Stimulated activated CD8-positive, alpha-beta memory T cell treated with anti-CD3 and anti-CD28 coated beads, Interleukin-4, amount 100 ng/mL, for 1 hour (primary cell): ENCODE measurements at places on chromosomes 7 and 10.

DNA sequence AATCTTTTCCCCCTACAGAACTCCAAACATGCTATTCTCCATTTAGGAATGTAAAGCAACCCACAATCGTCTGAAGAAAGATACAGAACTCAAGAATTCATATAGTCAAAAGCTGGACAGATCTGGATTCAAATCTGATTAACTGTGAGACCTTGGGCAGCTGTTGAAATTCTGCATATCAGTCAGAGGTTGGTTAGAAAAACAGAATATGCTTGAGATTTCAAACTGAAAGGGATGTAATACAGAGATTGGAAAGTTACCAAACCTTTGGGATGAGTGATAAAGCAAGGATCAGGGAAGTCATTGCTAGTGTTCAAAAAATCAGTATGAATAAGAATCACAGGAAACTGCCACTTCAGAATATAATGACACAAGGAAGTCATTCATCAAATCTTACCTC is 406.6 kb downstream of the HTR7 start:
- no peak for DNase-seq

DNA sequence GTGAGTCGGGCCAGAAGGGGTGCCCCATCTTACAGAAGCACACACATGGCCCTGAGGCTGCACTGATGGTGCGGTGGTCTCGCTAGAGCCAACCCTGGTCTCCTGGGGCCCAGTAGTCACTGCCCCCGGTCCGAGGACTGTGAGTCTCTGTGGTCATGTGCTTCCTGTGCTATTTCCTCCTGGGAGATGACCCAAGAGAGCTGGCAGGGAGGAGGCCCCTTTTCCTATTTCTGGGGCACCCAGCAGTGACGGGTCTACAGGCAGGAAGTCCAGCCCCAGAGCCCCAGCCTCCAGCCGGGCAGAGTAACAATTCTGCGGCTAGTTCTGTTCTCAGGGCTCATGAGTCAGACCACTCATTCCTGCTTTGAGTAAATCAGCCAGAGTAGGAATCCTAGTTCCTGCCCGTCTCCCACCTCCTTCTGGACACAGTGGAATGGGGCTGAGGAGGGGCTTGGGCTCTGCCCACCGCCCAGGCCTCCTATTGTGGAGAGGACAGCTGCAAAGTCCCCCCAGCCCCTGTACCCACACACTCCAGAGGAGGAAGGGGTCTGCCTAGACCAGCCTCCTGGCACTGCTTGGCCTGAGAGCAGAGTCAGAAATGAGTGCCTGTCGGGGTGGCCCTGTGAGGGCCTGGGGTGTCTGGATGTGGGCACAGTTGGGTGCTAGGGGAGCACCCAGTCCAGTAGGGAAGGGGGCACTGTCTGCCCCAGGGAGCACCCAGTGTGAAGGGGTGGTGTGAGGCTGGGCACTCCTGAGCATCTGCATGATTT is 80.5 kb upstream of the PPIF start:
- no peak for DNase-seq

GRCh38 chr7:98870807-98871491 is 1.1 kb upstream of the TMEM130 start:
- no peak for DNase-seq

DNA sequence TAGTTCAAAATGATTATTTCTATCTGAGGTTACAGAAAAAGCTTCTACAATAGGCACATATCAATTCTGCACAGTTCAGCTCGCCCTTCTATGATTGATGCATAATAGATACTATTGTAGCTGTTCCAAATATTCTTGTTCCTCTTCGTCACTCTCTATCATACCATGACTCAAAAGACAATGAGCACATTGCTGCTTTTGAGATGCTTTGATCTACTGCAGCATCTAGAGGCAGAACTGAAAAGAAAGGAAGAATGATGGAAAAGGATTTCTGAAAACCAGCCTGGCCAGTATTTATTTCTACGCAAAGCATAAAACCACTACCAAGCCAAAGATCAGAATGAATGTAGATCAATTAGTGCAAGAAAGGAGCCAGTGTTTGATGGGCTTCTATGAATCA is 59.3 kb upstream of the PLXDC2 start:
- no peak for DNase-seq

GRCh38 chr7:125878235-125878956 is 948.8 kb upstream of the POT1 start:
- DNase-seq: no peak

DNA sequence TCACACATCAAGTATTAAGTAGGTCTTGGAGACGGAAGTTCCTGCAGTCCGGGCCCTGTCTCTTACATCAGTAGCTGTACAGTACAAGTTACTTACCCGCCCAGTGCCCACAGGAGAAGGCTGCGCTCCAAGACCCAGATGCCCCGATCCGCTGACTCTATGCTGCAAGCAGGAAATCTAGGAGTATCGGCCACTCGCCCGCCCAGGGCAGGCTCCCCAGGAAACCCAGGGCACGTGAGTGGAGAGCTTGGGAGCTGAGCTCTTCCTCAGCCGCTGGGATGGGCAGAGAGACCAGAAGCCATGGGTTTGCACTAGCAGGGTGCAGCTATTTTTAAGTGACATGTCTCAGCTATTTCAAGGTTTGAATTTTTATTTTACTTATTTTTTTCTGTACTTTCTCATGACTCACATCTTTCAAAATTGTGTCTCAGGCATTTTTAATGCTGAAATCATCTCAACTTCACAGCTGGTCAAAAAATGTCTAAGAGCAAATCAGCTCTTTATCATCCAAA is 1.9 kb upstream of the GPER1 start:
- DNase-seq: no peak

DNA sequence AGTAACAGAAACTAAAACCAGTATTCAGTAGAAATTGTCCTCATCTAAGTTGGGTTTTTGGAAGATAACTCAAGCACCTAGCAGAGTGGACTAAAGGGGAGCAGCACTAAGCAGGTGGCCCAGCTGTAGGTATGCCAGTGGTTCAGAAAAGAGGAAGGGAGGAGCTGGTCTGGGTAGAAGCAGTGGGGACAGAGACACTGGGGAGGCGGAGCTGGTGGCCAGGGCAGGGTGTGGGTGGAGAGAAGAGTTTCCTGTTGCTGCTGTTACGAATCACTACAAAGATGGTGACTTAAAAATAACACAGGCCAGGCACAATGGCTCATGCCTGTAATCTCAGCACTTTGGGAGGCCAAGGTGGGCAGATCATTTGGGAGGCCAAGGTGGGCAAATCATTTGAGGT is 136.2 kb downstream of the WDR11 start:
- DNase-seq: no peak

DNA sequence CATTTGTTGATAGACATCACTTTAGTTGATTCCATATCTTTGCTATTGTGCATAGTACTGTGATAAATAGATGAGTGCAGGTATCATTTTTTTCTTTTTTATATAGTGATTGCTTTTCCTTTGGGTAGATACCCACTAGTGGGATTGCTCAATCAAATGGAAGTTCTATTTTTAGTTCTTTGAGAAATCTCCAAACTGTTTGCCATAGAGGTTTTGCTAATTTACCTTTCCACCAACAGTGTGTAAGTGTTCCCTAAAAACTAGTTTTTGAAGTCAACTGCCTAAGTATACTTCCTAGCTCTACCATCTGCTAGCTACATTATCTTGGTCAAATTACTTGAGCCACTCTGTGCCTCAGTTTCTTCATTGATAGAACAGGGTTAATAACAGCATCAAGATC is 31.5 kb upstream of the RSBN1L start:
- DNase-seq: no peak

- no peak for DNase-seq
Observed at GRCh38 chr7:131499801-131500200, 56.6 kb downstream of the PODXL start.

GRCh38 chr7:39838326-39838725 is 111.7 kb upstream of the CDK13 start:
- no peak for DNase-seq

DNA sequence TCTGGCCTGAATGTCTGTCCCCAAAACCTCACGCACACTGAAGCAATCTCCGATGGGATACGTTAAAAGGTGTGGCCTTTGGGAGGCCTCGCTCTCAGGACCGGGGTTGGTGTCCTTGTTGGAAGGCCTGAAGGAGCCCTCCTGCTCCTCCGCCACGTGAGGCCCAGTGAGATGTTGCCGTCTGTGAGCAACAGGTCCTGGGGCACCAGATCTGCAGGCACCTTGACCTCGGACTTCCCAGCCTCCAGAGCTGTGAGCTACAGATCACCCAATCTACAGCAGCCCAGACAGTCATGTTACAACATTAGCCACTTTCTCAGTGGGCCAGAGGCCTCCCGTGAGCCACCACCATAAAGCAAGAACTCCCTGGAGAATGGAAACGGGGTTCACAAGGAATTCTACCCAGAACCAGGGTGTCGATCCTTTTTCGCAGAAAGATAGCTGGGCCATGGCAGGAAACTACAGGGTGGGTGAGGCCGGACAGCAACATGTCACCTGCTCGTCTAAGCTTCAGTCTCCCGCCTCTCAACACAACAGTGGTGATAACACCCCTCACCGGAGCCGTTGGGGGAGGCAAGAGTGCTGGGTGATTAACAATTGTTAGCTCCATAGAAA is 87.0 kb downstream of the DIP2C start:
- DNase-seq: no peak

- DNase-seq: no peak
Observed at GRCh38 chr7:127532736-127533135, 52.7 kb downstream of the GCC1 start.

DNA sequence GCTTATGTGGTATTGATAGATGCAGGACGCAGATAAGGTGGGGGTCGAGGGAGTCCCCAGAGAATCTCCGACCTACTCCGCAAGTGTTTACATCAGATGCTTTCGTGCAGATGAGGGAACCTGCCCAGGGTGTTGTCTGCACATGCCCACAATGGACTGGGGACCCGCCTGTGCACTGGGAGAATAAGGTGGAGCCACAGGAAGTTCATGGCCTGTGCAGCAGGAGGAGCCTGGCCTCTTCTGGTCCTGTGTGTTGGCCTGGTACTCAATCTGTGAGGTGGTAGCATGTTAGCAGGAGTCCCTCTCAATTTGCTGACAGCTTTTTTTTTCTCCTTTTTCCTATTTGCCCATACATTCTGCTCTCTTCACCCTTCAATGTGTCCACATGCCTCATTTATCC is 54.1 kb upstream of the AKR1C1 start:
- DNase-seq: no peak
